Activated naive CD8-positive, alpha-beta T cell treated with anti-CD3 and anti-CD28 coated beads, Interleukin-2, amount 10 ng/mL, durations not matched to agents 7 days and 5 days (primary cell): ENCODE measurements at places on chromosomes 2 and 18. TPM values are rescaled to one million over a fixed set of nuclear protein-coding genes. Genes with fewer than 3 reads are reported as not detected.

DNA sequence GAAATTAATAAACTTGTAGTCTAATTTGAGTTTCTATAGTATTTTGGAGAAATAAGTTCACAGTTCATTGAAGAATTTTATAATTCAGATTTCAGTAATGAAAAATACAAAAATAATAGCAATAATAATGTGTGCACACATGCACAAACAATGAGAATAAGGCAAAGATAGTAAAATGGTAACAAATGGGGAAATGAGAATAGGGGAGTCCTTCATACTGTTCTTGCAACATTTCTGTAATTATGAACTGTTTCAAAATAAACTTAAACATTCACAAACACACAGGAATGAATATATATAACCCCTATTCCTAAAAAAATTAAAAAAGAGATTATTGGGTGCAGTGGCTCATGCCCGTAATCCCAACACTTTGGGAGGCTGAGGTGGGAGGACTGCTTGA lies 63.9 kb downstream of the SPRED2 start:
- DNase-seq, result no peak

- DNase-seq, result no peak
These were observed 268.2 kb upstream of the FBXO11 start for GRCh38 chr2:48174503-48174902.

- DNase-seq, result no peak
These were observed 104.5 kb downstream of the GPD2 start for GRCh38 chr2:156540706-156541105.

STAT4 gene
- 170 TPM for total RNA-seq

LOXHD1 gene
- total RNA-seq, result 0.39 TPM
